ENCODE measurements at places on chromosomes 16 and 17.

GRCh38 chr17:73261952-73262675, 434 bp upstream of the CPSF4L start:
- H3K27ac ChIP-seq = peak overlapping the region; percentile 85
- DNase-seq = peak; percentile 80
- H3K27me3 ChIP-seq = no peaks in the 10 kb centered on the region
- H3K4me1 ChIP-seq = peaks cover 25% of the 10 kb centered on the region
- no peak overlapping the region for H3K4me3 ChIP-seq

GRCh38 chr16:49405123-49405522, 31.5 kb downstream of the C16orf78 start:
- H3K4me3 ChIP-seq = no peak overlapping the region
- no peak overlapping the region for H3K27ac ChIP-seq
- no peaks in the 10 kb centered on the region for H3K27me3 ChIP-seq
- no peaks in the 10 kb centered on the region for H3K4me1 ChIP-seq
- no peak for DNase-seq
- no peaks in the 10 kb centered on the region for H3K36me3 ChIP-seq

- H3K36me3 ChIP-seq = no peaks in the 10 kb centered on the region
- DNase-seq = no peak
- peaks cover 3% of the 10 kb centered on the region for H3K4me1 ChIP-seq
- H3K4me3 ChIP-seq = peak overlapping the region; percentile 94
- H3K27me3 ChIP-seq = no peaks in the 10 kb centered on the region
- H3K27ac ChIP-seq = no peak overlapping the region
These were observed 762 bp downstream of the WDR59 start for GRCh38 chr16:74984194-74984528.

DNA sequence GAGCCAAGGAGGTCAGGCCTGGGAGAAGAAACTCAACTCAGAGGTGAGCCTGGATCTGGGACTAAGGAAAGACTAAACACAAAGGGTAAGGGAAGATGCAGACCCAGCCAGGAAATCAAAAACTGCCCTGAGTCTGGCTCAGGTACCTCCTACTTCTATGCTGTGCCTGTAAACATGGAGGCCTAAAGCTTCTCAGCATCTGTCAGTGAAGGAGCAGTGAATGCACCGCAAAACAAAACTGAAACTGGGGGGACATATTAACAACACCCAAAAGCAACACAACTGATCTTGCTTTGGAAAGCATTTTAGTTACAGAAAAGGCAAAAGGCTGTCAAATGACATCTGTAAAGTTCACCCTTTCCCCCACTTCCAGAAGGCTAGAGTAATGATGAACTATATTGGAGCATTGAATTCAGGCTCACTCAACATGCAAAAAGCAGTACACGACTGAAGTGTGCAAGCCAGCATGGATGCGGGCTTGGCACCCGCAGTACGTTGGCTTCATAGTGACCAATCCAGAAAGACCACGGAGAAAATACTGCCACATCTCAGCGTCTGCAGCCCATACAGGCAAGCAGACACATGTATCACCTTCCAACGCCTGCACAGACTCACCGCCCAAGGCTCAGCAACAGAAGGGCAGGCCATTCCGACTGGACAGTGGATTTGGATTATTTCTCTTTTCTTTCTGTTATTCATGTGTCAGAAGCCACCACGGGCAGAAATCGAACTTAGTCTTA, 3.8 kb downstream of the TBC1D16 start:
- no peak overlapping the region for H3K27ac ChIP-seq
- no peak overlapping the region for H3K4me3 ChIP-seq
- H3K27me3 ChIP-seq = no peaks in the 10 kb centered on the region
- H3K4me1 ChIP-seq = peaks cover 35% of the 10 kb centered on the region
- DNase-seq = no peak
- no peaks in the 10 kb centered on the region for H3K36me3 ChIP-seq

DNA sequence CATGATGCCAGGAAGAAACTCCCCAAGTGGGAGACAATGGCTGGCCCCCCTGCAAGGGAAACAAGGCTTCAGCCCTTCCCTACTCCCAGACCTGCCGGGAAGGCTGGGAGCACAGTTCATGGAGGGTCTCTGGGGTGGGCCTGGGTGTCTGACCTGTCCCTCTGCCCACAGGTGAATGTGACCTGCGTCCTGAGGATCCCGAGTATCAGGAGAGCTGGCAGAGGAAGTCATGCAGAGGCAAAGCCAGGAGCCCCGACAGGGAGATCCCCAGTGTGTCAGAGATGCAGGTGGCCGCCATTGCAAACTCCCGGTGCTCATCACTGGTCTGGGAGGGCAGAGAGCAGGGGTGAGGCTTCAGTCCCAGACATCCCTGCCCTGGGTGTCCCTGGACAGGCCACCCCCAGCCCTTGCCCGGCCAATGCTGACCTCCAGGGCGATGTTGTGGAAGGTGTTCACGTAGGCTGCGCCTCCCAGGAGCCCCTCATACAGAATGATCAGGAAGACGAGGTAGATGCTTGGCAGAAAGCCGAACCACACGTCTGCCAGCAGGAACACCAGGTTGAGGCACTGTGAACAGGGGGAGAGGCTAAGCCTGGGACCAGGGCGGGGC, 5.3 kb upstream of the NPIPB7 start:
- no peak for DNase-seq
- peaks cover 36% of the 10 kb centered on the region for H3K36me3 ChIP-seq
- no peaks in the 10 kb centered on the region for H3K4me1 ChIP-seq
- no peak overlapping the region for H3K27ac ChIP-seq
- H3K4me3 ChIP-seq = no peak overlapping the region

DNA sequence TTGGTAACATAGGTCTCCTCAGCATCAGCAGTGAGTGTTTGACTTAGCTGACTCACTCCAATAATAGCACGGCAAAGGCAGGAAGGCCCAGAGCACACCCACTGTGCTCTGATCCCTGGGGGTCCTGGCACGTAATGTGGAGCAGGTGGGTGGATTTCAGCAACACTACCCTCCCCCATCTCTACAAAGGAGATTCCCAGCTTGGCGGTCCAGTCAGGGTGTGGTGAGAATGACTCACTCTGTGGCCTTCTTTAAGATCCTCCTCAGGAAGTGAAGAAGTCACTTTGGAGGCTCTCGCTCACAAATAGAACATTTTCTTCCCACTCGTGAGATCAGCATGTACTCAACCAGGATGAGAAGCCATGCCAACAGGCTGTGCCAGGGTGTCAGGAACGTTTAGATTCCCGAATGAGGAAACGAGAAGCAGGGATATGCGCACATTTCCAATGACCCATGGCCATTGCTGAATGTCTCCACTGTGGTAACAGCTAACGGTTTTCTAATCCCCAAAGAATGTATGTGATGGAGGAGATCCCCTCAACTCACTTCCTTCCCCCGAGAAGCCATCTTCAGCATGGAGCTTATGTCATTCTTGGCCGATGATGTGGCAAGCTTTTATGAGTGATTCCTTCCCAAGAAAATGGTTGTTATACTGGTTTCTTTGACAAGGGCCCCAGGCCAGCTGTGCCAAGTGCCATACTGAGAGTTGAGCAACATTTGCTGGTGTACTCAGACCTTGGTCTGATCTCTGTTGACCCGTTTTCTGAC, 365.2 kb downstream of the C16orf95 start:
- no peaks in the 10 kb centered on the region for H3K36me3 ChIP-seq
- no peak overlapping the region for H3K27ac ChIP-seq
- DNase-seq = no peak
- H3K4me1 ChIP-seq = no peaks in the 10 kb centered on the region

DNA sequence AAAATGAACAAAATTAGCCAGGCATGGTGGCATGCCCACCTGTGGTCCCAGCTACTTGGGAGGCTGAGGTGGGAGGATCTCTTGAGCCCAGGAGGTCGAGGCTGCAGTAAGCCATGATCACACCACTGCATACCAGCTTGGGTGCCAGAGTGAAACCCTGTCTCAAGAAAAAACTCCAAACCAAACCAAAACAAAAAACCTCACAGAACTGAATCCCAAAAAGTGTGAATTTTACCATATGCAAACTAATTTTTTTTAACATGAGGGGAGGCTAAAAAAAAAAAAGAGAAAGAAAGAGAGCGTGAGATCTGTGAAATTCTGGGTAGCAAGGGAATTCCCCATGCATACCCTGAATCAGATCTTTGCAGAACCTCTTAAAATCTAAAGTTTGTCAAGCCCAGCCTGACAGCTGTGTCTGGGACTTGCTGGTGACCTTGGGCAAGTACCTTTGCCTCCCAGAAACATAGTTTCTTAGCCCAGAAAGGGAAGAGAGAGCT, 17.1 kb upstream of the CDH1 start:
- H3K27ac ChIP-seq = no peak overlapping the region
- H3K4me3 ChIP-seq = no peak overlapping the region
- H3K27me3 ChIP-seq = no peaks in the 10 kb centered on the region
- no peak for DNase-seq
- no peaks in the 10 kb centered on the region for H3K36me3 ChIP-seq

DNA sequence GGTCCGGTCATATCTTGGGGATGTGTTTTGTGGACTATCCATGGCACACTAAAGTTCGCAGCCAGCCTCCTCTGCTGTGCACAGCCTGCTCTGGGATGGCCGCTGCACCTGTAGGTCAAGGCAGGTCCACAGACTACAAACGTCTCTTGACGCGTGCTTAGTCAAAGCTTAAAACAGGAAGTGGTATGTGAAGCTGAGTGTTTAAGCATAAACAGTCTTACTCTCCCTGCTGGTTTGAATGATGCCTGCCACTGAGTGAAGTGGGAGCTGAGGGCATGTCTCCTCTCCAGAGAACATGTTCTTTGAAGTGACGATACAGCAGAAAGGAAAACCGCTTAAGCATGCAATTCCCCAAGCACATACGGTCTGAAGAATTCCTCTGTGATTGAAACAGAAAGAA, 365.6 kb downstream of the SLC39A11 start:
- no peak overlapping the region for H3K4me3 ChIP-seq
- DNase-seq = no peak
- H3K27ac ChIP-seq = no peak overlapping the region
- H3K4me1 ChIP-seq = no peaks in the 10 kb centered on the region

DNA sequence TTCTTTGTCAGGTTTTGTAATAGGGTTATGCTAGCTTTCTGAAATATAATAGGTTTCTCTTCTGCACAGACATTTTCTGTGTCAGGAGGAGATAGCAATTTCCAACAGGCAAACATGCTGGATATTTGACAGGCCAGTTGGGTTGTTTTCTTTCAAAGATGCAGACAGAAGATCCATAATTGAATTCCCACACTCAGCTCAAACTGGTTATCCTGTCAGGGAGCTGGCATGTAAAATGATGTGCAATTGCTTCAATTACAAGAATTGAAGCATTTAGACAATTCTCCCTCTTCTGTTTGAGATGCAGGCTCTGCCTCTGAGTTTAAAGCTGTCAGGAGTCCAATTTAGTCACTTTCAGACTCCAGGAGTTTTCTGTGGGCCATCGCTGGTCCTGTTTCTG, 146.2 kb upstream of the ZKSCAN2 start:
- H3K27me3 ChIP-seq = no peaks in the 10 kb centered on the region
- no peaks in the 10 kb centered on the region for H3K36me3 ChIP-seq
- H3K4me1 ChIP-seq = no peaks in the 10 kb centered on the region
- no peak for DNase-seq
- H3K4me3 ChIP-seq = no peak overlapping the region

GRCh38 chr17:36861531-36861930, 75.7 kb upstream of the LHX1 start:
- H3K36me3 ChIP-seq = no peaks in the 10 kb centered on the region
- DNase-seq = no peak
- no peak overlapping the region for H3K4me3 ChIP-seq

GRCh38 chr16:15415511-15415985, 18.8 kb upstream of the BMERB1 start:
- H3K36me3 ChIP-seq = no peaks in the 10 kb centered on the region
- no peak for DNase-seq
- no peaks in the 10 kb centered on the region for H3K27me3 ChIP-seq
- no peaks in the 10 kb centered on the region for H3K4me1 ChIP-seq

All from pancreas (tissue), 10 donors.